Posterior cingulate gyrus (tissue), 11 donors: ENCODE measurements at places on chromosomes 2 and 18.

- DNase-seq, result no peak
Measured at GRCh38 chr2:121159291-121160071, 125.5 kb downstream of the TFCP2L1 start.

DNA sequence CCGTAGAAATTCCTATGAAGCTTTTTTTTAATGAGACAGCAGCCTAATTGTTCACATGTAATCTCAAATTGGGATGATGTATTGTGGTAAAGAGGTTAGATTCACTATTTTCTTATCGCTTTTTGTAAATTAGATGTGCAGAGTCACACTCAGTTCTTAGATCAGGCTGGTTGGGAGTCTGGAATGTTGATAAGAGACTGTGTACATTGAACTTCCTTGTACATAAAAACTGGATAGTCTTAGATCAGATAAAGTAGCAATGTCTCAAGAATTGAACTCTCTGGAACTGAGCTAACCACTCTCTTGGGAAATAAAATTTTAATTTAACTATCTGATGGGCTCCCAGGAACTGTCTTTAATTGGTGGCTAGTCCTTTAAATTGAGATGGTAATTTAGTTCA, 108.1 kb upstream of the MSTN start:
- DNase-seq, result no peak

DNA sequence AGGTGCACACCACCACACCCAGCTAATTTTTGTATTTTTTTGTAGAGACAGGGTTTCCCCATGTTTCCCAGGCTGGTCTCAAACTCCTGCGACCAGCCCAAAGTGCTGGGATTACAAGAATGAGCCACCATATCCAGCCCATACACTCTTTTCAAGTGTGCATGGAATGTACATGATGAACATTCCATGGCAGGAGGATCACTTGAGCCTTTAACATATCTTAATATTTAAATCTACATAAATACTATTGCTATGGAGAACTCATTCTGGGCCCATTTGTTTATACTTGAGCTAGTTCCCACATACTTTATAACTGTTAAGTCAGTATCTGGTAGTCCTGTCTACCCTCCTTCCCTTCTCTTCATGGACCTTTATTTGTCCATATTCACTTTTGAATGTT, 48.4 kb downstream of the RPE start:
- no peak for DNase-seq

DNA sequence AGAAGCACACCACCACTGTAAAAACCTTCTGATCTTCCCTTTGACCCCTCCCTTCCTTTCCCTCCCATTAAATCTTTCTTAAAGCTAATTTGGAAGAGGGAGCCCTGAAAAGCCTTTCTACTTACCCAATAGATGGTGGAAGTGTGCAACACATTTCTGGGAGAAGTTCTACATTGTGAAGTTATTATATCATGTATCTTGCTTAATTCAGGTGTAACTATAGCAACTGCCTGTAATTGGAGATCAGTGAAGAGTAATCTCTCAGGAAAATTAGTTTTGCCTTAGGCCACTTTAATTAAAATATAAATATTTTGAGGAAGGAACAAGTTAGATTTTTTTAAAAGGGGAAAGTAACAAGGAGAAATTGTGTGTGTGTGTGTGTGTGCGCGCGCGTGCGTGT, 266.0 kb downstream of the SH3BP4 start:
- DNase-seq, result no peak

DNA sequence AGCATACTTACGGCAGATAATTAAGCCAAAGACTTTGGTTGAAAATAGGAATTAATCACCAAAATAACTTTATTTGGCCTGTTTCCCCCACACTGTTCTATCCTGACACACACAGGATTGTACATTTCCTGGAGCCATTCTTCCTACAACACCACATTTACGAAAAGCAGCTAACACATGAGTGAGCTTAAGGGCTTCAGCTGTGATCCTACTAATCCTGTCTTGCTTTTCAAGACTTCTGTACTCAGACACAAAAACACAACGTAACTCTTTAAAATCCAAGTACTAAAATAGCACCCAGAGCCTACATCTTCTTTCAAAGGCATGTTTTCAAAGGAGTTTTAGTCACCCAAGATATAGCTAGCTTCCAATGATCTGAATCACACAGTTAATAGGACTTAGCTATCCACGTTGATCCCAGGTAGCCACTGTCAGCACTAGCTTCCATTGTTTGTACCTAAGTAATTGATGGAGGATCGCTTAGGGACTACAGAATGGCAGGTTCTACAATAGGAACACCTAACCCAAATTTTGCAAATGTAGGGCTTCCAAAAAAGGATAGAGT, 42.8 kb upstream of the TTC39C start:
- no peak for DNase-seq

DNA sequence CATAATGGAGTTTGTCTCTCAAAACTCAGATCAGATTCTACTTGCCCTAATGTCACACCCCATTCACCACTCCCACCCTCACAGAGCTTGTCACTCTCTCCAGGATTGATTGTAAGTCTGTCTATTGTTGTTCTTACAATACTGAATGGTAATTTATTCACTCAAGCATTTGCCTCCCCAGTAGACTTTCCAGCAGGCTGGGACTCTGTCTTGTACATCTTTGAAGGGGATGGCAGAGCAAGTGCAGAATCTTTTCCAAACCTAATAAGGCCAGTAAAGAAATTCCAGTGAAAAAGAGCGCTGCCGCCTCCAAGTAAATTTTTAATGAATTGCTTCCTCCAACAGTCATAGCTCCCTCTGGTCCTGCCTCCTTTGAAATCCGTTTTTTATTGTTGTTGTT, 56.9 kb downstream of the RBM43 start:
- no peak for DNase-seq

- DNase-seq, result no peak
Measured at GRCh38 chr2:241994086-241994485, 124.6 kb downstream of the RTP5 start.

DNA sequence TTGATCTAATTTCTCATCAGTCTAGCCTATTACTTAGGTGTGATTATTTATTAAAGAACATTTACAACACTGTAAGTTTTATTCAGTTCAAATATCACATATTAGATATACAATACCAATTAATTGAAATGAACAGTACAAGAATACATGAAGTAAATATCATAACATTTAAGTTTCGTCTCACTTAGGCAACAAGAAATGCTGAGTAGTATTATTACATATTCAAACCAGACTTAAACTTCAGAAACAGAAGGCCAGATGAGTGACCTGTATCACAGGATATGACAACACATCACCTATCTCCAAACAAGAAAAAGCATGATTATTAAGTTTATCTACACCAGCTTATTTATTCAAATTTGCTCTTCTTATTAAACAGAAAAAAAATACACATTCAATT, 48.9 kb downstream of the LONRF2 start:
- no peak for DNase-seq

DNA sequence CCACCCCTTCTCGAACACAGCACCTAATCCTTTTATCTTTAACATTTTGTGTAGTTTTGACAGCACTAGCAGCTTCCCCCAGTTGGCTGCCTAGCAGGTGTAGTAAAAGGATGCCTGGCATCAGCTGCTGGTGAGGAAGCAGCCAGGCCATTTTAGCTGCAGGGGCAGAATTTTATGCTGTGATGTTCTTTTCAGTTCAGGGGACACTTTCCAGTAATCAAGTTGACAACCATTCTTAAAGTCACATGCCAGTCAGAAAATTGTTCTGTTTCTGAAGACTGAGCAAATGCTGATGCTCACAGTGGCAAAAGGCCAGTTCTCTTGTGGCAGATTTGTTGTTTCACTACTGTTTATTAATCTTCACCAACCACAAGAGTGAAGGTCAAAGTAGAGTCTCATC, 570.8 kb downstream of the CCDC85A start:
- no peak for DNase-seq

DNA sequence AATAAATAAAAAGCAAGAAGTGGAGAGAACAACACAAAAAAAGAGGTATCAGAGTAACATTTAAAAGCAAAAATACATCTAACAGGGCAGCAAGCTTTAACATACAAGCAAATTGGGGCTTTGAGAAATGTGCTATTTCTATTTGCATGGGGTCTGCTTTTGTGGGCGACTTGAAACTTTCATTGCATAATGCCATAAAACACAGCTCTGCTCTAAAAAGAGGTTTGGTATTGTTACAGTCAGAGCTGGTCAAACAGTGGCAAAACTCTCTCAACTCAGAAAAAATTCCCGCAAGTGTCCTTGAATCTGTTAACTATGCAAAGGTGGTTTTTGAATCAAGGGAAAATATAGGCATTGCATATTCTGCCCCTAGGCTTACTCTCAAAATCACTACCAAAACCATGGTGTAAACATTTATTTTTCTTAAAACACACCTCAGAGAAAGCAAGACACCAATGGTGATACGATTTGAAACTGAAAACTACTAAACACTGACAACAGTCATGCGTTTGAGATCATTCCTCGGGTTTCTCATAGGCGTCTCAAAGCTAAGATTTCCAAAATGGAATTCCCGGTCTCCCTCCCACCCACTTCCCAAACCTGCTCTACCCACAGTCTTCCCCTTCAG, 45.5 kb downstream of the RNF152 start:
- DNase-seq, result no peak

DNA sequence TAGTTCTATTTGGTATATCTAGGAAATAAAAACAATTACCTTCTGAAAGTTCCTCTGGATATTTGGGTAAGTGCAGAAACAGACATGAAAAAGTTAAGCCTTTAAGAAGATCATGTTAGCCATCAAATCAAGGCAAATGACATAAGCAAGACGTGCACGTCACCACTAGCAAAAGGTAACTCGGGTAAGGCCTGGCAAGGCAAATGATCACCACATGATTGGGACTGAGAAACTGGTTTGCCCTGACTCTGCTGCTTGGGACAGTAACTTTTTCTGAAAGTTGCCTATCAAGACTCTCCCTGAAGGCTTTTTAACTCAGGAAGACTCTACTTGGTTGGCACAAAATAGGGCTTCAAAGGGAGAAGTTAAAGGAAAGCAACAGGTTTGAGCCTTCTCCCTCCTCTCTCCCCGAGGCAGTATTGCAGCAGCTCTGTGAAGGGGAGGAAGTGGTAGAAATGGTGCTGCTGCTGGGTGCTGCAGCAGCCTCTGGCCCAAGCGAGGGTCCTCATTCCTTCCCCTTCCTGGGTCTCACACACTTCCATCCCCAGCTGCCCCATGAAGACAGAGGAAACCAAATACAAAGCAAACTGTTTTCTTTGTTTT, 17.1 kb upstream of the TMEM237 start:
- no peak for DNase-seq

DNA sequence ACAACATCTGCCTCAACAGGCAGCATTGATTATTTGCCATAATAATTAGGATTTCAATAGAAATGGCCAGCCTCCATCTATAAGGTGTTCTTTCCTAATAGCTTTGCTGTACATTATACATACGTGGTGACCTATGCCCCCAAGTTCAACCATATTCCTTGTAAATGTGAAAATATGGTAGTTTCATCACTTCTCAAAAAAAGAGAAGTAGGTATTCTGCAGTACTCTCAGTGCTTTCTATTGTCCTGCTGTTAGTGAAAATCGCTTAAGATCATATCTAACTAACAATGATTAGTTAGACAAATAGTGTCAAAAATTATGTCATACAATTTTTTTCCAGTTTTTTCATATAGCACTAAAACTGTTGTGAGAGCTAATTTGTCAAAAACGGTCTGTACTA, 79.6 kb downstream of the SLC4A10 start:
- DNase-seq, result no peak

DNA sequence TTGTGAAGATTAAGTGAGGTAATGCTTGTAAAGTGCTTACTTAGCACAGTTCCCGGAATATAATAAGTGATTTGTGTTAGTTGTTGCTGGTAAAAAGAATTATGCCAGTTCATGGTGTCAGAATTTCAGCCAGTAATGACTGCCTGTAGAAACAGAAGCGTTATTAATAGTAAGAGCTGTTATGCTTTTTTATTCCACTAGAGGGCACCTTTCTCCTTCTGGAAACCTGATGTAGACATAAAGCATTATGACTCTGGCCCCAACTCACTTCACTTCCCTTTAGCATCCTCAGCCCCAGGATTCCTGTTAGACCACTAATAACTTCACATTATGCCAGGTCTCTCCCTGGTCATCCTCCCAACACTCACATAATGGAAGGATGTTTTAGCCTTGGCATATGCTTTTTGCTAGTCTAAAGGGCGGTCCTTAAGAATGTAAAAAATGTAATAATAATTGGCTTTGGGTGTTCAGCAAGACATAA, 34.9 kb downstream of the C18orf54 start:
- no peak for DNase-seq

DNA sequence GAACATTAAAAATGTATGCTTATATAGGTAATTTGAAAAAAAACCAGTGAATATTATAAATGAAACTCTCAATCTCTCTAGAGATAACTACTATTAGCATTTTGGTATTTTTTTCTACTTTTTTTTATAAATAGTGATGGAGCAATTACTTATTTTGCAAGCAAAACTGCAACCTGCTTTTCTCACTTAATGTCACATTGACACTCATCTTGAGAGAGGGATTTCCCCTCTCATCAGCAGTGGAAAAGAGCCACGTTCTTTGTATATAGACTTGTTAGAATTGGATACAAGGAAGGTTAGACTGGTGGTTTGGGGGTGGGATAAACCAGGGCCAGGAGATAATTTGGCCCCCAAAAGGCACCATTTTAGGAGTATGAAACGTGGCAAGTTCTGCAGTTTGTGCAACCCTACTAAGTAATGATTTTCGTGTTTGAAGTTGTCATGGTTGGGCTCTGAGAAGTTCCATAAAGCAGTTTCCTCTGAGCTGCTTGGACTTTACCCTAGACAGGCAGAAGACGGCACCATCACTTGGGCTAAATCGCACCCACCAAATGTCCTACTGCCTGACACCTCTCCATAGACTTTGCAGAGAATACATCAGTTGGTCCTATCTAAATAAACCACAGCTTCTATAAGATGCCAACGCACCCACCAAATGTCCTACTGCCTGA, 194.0 kb downstream of the ACTR3 start:
- DNase-seq, result no peak

DNA sequence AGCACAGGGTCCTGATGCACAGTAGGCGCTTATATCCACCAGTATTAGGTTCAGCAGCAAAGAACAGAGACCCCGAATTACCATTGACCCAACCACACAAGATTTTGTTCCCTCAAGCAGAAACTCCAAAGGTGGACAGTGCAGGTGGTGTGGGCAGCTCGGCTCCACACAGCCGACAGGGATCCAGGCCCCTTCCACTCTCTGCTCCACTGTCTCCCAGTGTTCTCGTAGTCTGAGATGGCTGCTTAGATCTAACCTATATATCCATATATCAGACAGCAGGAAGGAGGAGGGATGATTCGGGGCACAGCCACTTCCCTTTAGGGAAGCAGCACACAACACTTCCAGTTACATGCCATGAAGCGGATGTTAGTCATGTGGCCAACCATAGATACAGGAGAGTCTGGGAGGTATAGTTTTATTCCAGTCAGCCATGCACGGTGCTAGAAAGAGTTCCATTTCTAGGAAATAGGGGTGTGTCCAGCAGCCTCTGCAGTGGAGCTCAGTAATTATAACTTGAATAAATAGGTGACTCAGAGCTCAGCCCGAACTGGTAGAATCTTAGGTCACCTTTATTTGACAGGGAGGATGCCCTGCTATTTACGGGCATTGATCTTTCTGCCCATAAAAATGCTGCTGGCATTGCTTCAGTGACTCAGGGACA, 158.9 kb downstream of the TWIST2 start:
- no peak for DNase-seq
